ENCODE measurements at places on chromosomes 7 and 10.

DNA sequence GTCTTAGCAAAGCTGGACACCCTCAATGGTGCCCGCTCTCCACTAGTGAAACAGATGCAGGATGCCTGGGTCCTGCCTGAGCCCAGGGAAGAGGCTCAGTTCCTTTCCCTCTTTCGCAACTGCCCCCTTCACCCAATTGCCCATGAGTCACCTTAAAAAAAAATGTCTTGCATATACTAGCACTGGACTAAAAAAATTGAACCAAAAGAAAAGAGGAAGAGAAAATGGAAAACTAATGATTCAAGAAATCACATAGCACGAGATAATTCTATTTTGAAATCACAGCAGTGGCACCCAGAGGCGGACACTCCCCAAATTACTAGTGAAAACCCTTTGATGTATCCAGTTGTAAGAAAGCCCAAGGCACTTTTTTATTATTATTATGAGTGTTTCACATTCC, 972.5 kb downstream of the LRMDA start:
- peak; percentile 70 for DNase-seq

GRCh38 chr7:107945332-107945731, 54.3 kb downstream of the DLD start:
- DNase-seq = no peak

- no peak for DNase-seq
Observed at GRCh38 chr7:116518961-116519360, 5.9 kb upstream of the CAV1 start.

- DNase-seq = no peak
Observed at GRCh38 chr7:43443381-43443780, 139.5 kb upstream of the STK17A start.

DNA sequence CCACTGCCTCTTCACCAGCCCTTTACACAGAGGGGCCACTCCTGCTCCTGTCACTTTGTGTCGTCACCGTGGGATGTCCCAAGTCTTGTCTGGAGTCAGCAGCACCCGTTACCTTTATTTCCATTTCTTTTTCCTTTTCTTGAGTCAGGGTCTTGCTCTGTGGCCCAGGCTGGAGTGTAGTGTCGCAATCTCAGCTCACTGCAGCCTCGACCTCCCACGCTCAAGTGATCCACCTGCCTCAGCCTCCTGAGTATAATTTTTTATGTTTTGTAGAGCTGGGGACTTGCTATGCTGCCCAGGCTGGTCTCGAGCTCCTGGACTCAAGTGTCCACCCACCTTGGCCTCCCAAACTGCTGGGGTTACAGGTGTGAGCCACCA, 28.6 kb upstream of the ADGRA1 start:
- DNase-seq = no peak

- DNase-seq = no peak
Observed at GRCh38 chr10:14742382-14742781, 32.3 kb downstream of the FAM107B start.

DNA sequence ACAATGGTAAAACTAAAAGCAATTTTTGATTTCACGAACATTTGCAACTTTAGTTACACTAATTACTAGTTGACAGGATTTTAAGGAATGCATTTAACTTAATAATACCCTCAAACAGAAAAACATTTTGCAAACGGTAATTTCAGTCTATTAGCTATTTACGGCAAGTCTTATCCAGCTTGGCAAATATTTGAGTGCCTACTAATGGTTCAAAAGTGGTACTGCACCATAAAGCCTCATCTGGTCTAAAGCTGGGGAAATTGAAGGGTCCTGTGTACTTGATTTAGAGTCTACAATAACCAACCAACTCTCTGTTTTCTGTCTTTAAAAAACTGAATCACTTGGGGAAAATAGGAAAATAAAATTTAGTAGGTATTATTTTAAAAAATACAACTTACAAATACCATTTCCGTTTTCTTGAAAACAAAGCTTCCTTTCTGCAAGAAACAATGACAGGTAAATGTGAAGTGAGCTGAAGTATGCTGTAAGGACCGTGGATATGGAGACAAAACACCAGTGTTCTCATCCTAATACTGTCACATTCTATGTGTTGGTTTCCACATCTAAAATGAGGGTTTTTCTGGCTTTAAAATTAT, 142.3 kb downstream of the VPS50 start:
- DNase-seq = peak; percentile 41

DNA sequence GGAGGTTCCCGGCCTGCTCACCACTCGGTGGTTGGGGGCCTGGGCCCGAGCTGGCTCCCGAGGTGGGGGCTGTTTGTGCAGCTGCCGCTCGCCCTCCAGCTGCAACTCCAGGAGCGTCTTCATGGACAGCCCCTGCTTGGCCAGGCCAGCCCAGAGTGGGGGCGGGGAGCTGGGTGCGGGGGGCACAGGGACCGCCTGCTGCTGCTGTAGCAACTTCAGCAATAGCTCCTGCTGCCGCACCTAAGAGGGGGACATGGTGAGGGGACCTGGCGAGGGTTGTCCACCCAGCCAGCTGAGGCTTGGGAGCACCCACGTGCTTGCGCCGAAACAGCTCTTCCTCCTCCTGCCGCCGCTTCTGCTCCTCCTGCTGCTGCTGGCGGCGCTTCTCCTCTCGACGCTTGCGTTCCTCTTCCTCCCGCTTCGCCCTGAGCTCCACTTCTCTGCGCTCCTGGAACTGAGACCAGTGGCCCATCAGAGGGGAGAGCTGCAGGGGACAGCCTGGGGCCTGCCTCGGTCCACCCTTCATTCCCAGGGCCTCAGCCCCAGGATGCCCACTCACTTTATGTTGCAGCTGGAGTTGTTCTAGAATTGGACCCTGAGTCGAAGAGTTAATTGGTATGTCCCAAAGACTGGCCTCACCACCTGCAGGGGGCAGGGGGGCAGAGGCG, 9.6 kb downstream of the GNB2 start:
- DNase-seq = no peak

GRCh38 chr10:128115356-128115755, 10.9 kb downstream of the MKI67 start:
- DNase-seq = no peak

- DNase-seq = peak; percentile 40
Observed at GRCh38 chr7:151876899-151877777, at the start of gene PRKAG2. Gene PRKAG2, minus strand, starts transcription at chr7:151877115. Its CDS starts 495 bp downstream, at chr7:151876620.

All from AG08395 (cell line).